ENCODE measurements at places on chromosomes 3 and 15. TPM values are rescaled to one million over a fixed set of nuclear protein-coding genes. Genes with fewer than 3 reads are reported as not detected.

Gene MKRN3
- not detected for total RNA-seq

Gene EFCC1
- total RNA-seq, result not detected

DNA sequence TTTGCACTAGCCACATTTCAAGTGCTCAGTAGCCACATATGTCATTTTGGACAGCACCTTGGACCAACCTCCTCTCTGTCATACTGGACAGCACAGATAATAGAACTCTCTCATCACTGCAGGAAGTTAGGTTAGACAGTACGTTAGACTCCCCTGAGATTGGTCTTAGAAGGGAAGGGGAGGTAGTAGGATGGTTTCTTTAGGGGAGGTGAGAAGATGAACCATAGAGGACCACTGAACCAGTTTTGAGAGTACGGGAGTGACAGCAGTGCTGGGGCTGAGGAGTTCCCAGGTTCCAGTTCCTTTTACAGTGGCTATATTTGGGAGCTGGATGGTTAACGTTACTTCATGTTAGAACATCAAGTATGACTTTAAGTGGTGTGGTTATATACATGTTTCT lies 7.8 kb downstream of the LRCH3 start:
- no peaks in the 10 kb centered on the region for H3K27me3 ChIP-seq
- H3K27ac ChIP-seq, result no peak overlapping the region
- DNase-seq, result no peak
- H3K4me1 ChIP-seq, result 0 out of 2 replicates have a peak, but pooled peaks cover 6% of the 10 kb centered on the region
- H3K4me3 ChIP-seq, result no peak overlapping the region

DNA sequence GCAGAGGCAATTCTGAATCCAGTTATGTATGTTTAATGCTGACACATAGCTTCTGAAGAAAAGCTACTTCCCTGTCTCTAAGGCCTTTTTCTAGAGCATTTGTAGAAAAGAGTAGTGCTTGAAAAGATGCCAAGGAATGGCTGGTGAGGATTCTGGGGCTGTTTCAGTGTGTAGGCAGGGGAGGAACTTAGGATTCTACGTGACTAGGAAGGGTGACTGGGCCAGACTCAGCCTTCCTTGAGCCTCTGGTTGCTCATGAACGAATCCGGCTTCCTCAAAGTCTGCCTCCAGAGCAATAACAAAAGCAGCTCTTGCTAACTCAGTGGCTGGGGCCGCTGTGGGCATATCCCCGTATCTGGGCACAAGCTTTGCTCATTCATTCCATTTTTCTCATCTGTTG lies 104.8 kb upstream of the WNT5A start:
- H3K27ac ChIP-seq, result peak overlapping the region; percentile 63
- H3K4me3 ChIP-seq, result no peak overlapping the region
- H3K36me3 ChIP-seq, result no peaks in the 10 kb centered on the region

GRCh38 chr3:139136469-139137202 lies 91.9 kb upstream of the PRR23C start:
- DNase-seq, result no peak
- no peaks in the 10 kb centered on the region for H3K36me3 ChIP-seq
- no peaks in the 10 kb centered on the region for H3K4me1 ChIP-seq
- H3K4me3 ChIP-seq, result no peak overlapping the region
- no peak overlapping the region for H3K27ac ChIP-seq

DNA sequence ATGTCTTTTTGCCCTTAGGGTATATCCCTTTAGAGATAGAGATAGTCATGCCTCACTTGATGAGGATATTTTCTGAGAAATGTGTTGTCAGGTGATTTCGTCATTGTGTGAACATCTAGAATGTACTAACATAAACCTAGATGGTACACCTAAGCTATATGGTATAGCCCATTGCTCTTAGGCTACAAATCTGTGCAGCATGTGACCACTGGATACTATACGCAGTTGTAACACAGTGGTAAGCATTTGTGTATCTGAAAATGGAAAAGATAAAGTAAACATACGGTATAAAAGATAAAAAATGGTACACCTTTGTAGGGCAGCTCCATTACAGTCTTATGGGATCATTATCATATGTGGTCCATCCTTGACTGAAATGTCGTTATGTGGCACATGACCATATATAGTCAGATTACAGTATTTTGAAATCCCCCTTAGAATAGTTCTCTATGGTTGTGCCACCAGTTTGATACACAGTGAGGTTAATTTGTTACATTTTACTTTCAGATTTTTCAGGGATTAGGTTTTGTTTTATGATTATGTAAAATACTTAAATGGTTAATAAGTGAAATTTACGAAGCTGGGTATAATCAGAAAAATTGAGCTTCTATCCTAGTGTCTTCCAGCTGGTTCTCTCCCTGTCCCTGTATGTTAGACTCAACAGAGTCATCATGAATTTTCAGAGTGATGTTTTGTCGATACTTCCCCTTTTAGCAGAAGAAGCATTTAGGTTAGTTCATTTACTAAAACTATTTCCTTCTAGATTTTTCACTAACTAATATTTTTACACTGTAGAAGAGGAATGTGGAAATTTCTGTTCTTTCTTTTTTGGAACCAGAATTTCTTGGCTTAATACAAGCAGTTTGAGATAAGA lies 12.8 kb downstream of the SETD5 start:
- DNase-seq, result no peak
- peak overlapping the region; percentile 11 for H3K27ac ChIP-seq
- no peak overlapping the region for H3K4me3 ChIP-seq
- H3K4me1 ChIP-seq, result peaks cover 20% of the 10 kb centered on the region
- H3K36me3 ChIP-seq, result no peaks in the 10 kb centered on the region

DNA sequence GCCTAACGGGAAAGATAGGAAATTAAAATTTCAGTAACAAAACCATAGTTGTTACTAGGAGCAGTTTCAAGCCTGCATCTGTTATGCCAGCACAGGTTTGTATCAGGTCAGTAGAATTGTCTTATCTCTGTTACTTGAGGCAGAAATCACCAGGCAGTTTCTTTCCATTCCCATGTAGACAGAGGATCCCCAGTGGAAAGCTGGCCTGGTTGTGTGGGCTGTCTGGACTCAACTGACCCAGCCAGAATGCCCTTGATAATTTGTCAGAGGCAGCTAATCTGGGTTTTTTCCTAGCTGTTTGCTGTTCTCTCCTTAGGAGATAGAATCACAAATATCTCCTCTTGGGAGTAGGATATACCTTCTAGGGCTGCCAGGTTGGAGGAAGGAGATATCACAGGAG lies 1044.7 kb downstream of the IGSF11 start:
- no peaks in the 10 kb centered on the region for H3K4me1 ChIP-seq
- H3K36me3 ChIP-seq, result no peaks in the 10 kb centered on the region
- H3K27ac ChIP-seq, result no peak overlapping the region

All from GM23338 (cell line).